ENCODE measurements at places on chromosomes 2 and 18.

- no peak for DNase-seq
These were observed 280.5 kb downstream of the MBD5 start for GRCh38 chr2:148301362-148301761.

GRCh38 chr2:183614799-183615435 lies 490.7 kb downstream of the NUP35 start:
- no peak for DNase-seq

GRCh38 chr18:24031318-24031717 lies 16.8 kb downstream of the TTC39C start:
- DNase-seq = no peak

GRCh38 chr2:88658326-88658725 lies 31.1 kb upstream of the EIF2AK3 start:
- no peak for DNase-seq

DNA sequence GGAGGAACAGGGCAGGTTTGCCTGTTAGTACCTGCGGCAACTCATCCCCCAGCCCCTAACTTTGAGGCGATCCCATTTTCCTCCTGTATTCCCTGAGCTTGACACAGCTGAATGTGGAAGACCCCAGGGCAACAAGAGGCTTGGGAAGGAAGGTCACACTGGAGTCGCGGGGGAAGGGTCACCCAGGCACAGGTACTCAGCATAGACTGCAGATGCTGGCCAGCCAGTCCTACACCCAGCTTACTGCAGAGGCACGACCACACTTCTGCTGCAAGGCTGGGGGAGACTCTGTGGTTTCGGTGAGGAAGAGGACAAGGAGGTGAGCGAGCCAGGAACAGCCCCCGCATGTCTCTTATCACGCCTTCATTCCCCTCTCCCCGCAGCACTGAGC lies 91.5 kb downstream of the MALT1 start:
- DNase-seq = no peak

DNA sequence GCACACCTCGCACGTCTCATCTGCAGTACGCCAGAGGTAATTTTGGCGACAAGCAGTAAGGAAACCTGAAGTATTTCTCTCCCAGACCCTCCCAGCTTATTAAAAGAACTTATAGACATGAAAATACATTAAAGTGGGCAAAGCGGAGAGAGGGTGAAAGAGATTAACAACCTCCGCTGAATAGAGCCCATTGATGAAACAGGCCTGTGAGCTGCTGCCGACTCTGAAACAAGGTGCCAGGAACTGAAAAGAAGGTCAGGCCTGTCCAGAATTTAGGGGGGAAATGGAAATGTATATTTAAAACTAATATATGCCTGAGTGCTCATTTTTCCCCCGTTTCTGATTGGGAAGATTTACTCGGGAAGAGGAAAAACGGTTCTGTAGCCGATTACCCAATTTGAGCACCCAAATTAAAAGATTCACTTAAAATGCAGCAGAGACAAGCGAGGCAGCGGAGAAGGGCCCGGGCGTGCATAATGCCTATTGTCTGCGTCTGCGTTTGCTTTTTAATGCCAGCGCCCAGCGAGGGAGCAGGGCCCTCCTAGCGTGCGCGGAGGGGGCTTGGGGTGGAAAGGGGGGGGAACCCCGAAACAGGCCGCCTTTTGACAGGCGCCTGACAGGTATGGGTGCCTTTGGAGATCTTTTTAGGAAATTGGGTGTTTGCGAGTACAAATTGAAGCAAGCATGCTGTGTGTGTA lies 316.2 kb downstream of the GBX2 start:
- no peak for DNase-seq

- DNase-seq = no peak
These were observed 25.2 kb upstream of the STON1 start for GRCh38 chr2:48504647-48505327.

DNA sequence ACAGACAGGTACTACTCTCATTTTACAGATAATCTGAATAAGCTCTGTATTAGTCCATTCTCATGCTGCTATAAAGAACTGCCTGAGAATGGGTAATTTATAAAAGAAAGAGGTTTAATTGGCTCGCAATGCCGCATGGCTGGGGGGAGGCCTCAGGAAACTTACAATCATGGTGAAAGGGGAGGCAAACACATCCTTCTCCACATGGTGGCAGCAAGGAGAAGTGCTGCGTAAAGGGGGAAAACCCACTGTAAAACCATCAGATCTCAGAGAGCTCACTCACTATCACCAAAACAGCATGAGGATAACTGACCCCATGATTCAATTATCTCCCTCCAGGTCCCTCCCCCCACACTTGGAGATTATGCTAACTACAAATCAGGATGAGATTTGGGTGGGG lies 254.4 kb downstream of the KCNE4 start:
- DNase-seq = no peak

DNA sequence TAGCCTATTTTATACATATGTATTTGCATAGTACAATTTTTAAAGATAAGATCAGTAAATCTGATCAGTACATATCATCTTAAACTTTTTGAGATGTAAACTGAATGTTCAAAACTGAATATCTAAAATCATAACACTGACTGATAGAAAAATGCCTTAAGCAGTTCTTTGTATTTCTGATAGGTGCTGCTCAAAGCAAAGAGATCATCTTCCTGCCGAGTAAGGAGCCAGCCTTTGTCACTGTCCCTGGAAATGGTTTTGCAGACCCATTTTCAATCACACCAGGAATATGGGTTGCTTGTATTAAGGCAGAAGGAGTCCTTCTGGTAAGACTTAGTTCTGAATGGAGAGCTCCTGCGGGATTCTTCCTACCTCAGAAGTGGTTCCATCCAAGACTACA lies 135.0 kb downstream of the LAMA3 start:
- DNase-seq = no peak

DNA sequence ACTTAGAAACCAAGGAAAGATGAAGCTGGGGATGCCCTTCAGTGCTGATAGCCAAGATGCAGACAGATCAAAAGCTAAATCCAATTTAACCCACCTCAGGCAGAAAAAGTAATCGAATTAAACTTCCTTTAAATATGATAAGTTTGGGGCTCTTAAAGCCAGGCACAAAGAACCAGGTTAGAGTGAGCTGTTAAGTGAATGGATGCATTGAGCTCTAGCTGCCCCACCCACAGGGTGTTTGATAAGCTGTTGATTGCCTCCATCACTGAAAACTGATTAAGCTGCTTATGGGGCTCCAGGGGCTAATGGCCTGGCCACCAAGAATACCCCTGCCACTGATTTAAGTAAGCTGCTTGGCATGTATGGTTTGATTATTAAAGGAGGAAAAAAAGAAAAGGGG lies 119.8 kb downstream of the PLEKHM3 start:
- no peak for DNase-seq

GRCh38 chr2:149903626-149904025 lies 316.1 kb upstream of the MMADHC start:
- DNase-seq = no peak

DNA sequence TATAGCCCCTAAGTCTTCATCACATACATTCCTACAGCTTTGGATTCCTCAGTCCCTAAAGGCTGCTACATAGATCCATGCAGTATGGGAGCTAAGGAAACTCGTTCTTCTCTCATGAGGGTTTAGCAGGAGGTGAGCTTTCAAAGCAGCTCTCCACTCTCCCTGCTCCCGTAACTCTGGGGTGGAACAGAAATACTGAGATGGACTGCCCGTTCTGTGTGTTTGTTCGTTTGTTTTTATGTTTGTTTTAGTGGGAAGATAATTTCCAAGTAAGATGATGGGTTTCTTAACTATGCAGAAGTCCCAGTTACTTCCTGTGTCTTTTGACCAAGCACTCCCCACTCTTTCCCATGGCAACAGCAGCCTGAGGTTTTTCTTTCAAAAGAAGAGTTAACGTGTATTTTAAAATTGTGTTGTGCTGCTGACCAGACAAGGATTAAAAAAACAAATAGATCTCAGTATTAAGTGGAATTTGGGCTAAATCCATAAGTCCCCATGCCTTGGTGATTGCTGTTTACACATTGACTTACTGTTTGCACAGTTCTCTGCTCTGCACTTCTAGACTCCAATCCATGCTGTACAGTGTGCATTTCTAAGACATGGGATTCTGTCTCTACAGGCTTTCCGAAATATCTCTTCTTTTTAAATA lies 156.4 kb upstream of the SH3BP4 start:
- DNase-seq = no peak

DNA sequence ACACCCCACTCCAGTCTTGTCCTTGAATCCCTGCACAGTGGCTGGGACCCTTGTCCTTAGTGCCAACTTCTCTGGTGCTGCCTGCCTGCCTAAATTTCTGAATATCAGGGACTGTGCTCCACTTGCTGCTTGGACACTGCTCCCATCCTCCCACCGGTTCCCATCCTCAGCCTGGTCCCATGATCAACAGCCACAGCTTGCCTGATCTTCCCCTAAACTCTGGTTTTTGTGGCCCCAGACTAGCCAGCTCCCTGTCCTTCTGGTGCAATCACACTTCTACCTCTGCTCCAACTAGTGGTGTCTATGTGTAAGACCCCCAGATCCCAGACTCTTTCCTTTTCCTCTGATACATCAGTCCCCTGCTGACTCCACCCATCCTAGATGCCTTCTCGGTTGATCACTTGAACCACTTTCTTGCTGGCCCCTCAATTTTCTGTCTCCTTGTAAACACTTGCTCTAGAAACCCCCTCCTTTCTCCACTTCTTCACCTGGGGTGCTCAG lies 37.2 kb upstream of the POLE4 start:
- no peak for DNase-seq

DNA sequence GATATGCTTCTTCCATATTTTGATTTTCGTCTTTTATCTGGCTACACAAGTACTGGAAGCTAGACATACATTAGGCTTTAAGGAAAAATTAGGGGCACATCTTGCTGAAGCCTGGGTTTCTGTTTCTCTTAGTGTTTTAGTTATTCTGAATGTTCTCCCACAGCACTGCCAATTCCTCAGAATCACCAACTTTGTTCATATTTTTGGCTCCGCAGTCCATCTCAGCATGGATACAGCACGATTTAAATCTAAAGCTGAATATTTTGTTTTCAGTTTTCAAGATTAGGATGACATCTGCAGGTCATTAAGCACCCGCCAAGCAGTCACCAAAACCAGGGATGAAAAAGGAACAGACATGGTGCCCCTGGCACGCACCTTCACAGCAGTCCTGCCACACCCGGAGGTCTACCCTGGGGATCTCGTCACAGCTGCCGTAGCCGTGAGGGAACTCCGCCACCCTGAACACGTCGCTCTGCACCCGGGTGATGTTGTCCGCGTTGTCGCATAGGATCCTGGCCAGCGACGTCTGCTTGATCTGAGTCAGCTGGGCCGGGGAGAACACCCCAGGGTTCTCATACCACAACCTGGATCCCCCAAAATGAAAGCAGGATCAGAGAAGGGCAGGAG lies 101.2 kb downstream of the PXDN start:
- DNase-seq = no peak

GRCh38 chr2:168988755-168989154 lies 42.4 kb downstream of the ABCB11 start:
- no peak for DNase-seq

DNA sequence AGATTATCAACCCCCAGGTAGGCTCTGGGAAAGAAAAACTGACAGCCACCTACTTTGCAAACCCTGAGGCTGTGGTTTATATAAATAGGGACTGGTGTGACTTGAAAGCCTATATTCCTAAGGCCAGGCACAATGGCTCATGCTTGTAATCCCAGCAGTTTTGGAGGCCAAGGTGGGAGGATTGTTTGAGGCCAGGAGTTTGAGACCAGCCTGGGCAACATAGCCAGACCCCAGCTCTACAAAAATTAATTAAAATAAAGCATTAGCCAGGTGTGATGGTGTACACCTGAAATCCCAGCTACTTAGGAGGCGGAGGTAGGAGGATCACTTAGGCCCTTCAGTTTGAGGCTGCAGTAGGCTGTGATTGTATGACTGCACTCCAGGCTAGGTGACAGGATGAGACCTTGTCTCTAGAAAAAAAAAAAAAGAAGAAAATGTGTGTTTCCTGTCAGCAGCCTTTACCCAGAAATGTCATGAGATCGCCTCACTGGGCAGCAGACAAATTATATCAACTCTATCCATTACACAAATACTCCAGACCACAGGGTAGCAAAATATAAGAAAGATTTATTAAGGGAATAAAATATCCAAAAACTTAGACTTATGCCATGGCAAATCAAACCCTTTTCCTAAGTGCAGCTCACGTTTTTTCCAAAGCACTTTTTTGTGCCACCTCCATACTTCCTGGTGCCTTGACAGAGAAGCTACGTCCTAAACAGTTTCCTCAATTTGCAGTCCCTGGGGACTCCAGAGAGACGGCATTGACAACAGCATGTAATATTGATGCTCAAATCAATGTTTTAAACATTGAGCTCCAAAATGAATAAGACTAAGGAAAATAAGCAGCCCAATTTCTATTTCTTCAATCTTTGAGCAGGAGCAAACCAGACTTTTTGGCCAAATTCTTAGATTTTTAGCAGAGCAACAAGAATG lies 190.8 kb upstream of the NDUFV2 start:
- DNase-seq = no peak
